ENCODE measurements at places on chromosomes 16 and 17.

DNA sequence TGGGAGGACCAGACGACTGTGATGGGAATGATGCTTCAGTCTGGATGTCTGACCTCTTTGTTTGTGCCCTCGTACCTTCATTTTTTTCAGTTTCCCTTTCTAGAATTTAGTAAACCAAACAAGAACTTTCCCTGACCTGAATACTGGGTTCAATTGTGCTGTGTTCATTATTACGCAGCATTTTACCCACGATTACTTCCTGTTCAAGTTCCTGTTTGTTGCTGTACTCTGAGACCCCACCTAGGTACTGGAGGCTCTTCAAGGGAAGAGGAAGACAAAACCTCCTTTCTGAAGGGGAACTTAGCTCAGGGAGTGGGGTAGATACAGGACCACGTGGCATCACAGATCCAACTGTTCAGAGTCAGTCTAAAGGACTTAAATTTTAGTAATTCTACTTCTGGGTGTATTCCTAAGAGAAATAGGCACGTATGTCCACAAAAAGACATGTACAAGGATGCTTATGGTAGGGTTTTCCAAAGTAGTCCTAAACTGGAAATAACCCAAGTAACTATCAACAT, 9.2 kb upstream of the PRKCB start:
- DNase-seq: no peak

GRCh38 chr17:55773671-55774070, 22.8 kb downstream of the PCTP start:
- no peak for DNase-seq

DNA sequence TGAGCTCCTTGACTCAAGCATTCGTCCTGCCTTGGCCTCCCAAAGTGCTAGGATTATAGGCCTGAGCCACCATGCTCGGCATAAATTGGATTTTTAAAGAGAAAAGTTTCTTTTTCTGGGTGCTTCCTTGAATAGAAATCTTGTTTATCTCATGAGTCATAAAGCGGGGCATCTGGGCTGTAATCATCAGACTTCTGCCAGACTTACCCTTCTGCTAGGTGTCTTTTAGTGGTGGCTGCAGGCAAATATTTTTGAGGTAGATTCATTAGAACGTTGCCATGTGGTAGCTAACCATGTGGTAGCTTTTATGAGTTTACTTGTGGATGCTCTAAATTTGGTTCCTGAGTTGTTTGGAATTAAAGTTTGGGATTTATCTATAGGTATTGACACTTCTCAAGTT, 13.4 kb downstream of the PGS1 start:
- DNase-seq: no peak

- no peak for DNase-seq
These were observed 19.7 kb downstream of the LRRC36 start for GRCh38 chr16:67346341-67346740.

DNA sequence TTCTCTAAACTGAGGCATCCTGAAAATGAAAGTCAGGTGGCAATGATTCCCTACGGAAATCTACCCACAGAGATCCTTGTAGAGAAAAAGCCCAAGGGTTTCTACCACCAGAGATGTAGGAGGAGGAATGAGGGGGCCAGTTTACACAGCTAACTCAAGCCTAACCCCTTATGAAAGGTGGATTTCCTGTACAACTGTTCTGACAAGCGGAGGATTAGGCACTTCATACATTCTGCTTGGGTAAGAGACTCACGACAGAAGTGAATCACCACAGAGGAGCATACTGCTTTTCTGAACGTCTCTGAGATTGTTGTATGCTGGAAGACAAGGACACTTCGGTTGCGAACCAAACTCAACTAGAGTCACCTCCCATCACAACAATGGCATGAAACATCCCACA, 72.7 kb downstream of the SMG6 start:
- no peak for DNase-seq

GRCh38 chr16:28064706-28065249, 1.3 kb upstream of the GSG1L start:
- DNase-seq: no peak

GRCh38 chr17:29085223-29085622, 42.3 kb downstream of the PIPOX start:
- no peak for DNase-seq

DNA sequence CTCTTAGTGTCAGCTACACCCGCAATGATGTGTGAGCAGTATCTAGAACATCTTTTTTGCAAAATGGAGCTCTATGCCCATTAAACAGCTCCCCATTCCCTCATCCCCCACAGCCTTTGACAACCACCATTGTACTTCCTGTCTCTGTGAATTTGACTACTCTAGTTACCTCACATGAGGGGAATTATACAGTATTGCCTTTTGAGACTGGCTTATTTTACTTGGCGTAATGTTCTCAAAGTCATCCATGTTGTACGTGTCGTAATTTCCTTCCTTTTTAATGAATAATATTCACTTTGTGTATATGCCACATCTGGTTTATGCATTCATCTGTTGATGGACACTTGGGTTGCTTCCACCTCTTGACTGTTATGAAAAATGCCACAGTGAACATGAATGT, 23.2 kb upstream of the CCL22 start:
- DNase-seq: no peak

- no peak for DNase-seq
These were observed 9.6 kb downstream of the CRISPLD2 start for GRCh38 chr16:84829168-84829965.

- DNase-seq: no peak
These were observed 769.6 kb downstream of the CDH11 start for GRCh38 chr16:64352246-64352645.

GRCh38 chr17:50270435-50271362, 3.6 kb upstream of the TMEM92 start:
- DNase-seq: peak; percentile 14

- no peak for DNase-seq
These were observed 2.3 kb upstream of the MAP2K3 start for GRCh38 chr17:21282231-21282630.

- no peak for DNase-seq
These were observed 28.3 kb downstream of the PRDM7 start for GRCh38 chr16:90048737-90049330.

DNA sequence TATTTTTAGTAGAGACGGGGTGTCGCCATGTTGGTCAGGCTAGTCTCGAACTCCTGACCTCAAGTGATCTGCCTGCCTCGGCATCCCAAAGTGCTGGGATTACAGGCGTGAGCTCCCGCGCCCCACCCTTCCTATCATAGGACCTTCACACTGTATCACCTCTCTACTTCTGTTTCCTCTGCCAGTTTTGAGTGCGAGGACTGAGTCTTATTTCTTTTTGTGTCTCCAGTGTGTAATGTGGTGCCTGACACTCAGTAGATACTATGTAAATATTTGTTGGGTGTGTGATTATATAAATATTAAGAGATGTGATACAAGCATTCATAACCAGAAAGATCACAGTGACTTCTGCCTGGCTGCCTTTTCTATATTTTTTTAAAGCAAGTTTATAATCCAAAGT, 10.5 kb downstream of the PRKCA start:
- no peak for DNase-seq

DNA sequence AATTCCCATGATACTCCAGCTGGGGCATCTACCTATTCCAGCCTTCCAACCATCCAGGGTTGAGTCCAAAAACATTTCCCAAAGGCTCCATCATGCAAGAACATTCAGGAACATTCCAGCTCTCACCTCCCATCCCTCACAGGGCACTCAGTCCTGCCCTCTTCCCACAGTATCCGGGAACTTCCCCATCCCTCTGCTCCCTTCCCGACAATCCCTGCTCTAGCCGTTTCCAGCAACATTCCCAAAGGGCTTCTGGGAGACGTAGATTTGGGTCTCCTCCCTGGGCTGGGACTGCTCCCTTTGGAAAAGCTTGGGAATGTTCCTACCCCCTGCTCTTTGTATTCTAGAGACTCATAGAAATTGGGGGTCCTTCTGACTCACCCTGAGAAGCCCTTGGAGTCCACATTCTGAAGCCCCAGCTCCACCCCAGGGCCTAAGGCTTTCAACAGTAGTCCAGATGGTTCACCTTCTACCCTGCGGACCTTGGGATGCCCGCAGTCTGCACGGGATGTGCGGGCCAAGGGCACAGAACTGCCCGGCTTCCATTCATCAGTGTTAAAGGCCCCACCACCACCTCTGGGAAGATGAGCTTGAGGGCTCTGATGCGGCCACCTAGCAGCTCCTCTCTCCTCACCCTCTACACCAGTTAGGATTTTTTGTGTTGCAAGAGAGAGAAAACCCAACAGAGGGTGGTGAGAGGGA, 25.4 kb downstream of the NGFR start:
- DNase-seq: no peak

GRCh38 chr16:73142053-73142854, 94.3 kb upstream of the ZFHX3 start:
- no peak for DNase-seq

DNA sequence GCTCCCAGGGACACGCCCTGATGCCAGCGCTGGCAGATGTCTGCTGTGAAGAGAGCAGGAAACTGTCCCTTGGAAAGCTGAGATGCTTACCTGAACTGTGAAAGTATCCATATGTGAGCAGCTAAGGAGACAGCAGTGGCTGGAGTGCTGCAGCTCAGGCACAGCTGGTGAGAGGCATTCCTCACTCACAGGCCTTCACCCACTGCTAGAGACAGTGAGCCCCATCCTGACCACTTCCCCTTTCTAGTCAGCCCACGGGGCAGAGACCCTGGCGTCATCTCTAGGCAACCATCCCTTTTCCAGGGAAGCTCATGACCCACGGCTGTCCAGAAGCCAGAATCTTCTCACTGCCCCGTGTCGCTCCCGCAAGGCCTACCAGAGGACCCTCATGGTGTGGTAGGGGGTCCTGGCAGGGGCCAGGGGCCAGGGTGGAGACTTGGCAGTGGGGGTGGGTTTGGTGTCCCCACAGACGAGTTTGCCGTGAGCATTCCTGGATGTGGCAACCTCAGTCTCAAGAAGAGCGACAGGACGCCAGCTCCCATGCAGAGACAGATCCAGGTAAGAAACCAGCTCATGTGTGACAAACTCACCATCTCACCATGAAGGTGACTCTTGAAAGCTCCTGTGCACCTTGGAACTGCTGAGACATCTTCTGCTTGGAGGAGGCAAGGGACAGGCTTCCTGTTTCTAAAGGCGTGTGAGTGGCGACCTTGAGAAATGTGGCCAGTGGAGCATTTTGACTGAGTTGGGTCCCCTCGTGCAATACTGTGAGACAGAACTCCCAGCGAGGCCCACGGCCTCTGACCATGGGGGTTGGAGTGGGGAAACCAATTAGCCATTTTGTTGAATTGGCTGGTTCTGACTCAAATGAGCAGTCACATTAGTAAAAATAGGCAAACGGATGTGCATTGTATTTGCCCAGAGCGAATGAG, at the start of gene SCIMP:
Gene SCIMP, minus strand, starts transcription at position 216 of the 932 bp plus-strand sequence. Its CDS starts 105 bp downstream, at position 111.
- DNase-seq: peak; percentile 63

- peak; percentile 34 for DNase-seq
These were observed 26.2 kb downstream of the ENDOV start for GRCh38 chr17:80441133-80441578.

DNA sequence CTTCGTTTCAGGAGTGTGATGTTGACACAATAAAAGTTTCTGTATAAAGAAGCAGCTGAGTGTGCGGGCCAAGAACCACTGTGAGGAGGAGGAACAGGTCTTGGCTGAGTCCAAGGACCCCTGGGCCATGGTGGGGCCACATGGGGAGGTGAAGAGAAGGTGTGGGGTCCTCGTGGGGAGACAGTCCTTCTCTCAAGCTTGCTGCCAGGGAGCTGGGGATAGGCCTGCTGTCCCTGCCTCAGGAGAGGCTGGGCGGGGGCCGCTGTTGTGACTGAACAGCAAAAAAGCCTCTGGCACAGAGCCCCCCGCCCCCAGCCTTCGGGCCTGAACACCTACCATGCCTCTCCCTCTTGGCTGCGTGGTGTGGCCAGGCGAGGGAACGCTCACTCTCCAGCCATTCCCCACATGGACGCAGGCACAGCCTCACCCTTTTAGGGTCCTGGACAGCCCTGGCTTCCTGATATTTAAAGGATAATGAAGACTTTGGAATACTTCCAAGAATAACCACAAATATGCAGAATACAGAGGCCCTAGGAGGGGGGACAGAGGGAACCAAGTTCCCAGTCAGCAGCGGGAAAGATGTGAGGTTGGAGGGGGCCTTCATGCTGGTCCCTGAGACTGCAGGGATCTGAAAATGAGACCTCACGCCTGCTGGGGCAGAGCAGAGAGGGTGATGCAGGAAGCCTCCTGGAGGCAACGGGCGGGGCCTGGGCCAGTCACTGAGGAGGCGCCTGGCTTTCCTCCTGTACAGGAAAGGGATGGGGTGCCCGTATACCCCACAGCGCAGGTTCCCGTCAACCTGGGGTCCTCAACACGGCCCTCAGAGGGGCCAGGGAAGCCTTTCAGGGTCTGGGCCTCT, 100.0 kb upstream of the CREBBP start:
- DNase-seq: no peak

DNA sequence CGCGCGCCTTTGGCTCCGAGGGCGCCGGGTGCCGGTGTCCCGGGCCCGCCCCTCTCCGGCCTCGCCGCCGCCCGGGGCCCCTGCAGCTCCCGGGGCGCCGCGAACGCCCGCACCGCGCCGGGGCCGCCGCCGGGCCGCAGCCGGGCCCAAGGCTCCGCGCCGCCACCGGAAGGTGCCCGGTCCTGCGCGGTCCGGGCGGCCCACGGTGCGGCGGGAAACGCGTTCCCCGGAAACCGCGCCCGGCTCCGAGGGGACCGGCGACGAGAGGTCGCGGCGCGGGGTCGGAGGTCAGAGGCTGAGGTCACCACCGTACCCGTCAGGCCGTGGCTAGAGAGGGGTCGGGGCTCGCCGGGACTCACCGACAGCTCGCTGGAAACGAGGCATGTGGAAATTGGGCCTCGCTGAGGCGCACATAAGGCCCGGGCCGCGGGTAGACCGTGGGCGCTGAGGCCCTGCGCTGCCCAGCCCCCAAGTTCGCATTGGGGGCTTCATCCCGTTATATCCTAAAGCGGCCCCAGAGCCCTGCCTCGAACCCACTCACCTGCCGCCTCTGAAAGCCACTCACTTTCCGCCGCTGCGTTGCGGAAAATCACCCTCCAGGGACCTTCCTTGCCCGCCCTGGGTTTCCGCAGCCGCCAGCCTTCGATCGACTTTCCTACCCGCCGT, at the start of gene DUS1L:
Gene DUS1L, minus strand, starts transcription at position 167 of the 666 bp plus-strand sequence. CDS start 745 bp downstream, outside the sequence.
- DNase-seq: peak; percentile 79

GRCh38 chr16:17323171-17323570, 147.6 kb downstream of the XYLT1 start:
- no peak for DNase-seq

DNA sequence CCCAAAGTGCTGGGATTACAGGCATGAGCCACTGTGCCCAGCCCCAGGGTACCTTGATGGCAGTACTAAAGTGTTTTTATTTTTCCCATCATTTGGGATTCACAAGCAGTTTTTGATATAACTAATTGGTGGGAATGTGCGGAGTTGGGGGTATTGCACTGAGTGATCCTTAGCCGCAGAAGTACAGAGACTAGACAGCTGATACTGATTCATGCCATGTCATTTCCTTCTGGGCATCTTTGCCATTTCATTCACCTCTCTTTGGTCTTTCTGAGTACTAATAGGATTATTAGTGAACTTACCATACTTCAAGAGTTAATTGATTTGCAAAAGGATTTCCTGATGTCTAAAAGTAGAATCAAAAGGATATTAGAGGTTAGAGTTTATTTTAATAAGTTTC, 9.7 kb downstream of the NMT1 start:
- no peak for DNase-seq

DNA sequence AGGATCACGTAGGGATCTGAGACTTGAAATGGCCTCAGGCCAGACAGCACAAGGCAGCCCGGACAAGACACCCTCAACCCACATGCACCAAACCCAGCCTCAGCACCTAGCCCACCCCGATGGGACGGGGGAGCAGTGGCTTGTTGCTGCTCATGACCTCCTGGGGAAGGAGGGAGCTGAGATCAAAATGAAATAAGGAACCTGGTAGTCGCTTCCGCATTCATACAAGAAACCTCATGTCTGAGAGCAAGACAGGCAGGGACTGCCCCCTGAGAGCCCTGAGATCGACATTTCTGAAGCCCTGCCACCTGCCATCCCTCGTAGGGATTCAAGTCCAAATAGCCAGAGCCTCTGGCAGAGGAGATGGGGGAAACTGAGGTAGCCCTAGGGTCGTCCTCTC, 5.7 kb upstream of the CEP131 start:
- DNase-seq: peak; percentile 41

Measured in activated B cell treated with CpG ODN at 0.5 μM for 24 hours (primary cell).